ENCODE measurements at places on chromosomes 3 and 15. TPM values are rescaled to one million over a fixed set of nuclear protein-coding genes. Genes with fewer than 3 reads are reported as not detected.

The TM4SF1 gene
- total RNA-seq: 164 TPM

The CHD2 gene
- total RNA-seq: 133 TPM

The PARP16 gene
- 13.2 TPM for total RNA-seq

The COL6A5 gene
- 0.08 TPM for total RNA-seq

The CLDN11 gene
- total RNA-seq: 21.9 TPM

The DUOXA1 gene
- total RNA-seq: 7.5 TPM

The NUP210 gene
- total RNA-seq: 8.3 TPM

The MUC20 gene
- total RNA-seq: 3.5 TPM

The SAXO2 gene
- total RNA-seq: 0.64 TPM

The SI gene
- total RNA-seq: 78.4 TPM

The SNX22 gene
- total RNA-seq: 7.7 TPM

The P2RY13 gene
- total RNA-seq: not detected

The SPINK8 gene
- not detected for total RNA-seq

The PPCDC gene
- 20.8 TPM for total RNA-seq

The CORO2B gene
- 1.2 TPM for total RNA-seq

The SPSB4 gene
- 1.3 TPM for total RNA-seq

The ROPN1 gene
- total RNA-seq: not detected

The PLIN1 gene
- 6.3 TPM for total RNA-seq

The GOLGA8S gene
- total RNA-seq: 0.03 TPM

The ADCY5 gene
- 5.3 TPM for total RNA-seq

Measured in hepatocyte (in vitro differentiated cells).